Foreskin fibroblast (primary cell): ENCODE measurements at places on chromosomes 2 and 18.

- no peak for DNase-seq
Observed at GRCh38 chr2:236507393-236508085, 62.1 kb upstream of the ACKR3 start.

- DNase-seq = no peak
Observed at GRCh38 chr2:178391701-178392100, 59.3 kb downstream of the PRKRA start.

- no peak for DNase-seq
Observed at GRCh38 chr2:238158509-238159070, at the start of gene ERFE. Gene ERFE (plus strand): TSS chr2:238158970. CDS start chr2:238159008, 38 bp downstream.

DNA sequence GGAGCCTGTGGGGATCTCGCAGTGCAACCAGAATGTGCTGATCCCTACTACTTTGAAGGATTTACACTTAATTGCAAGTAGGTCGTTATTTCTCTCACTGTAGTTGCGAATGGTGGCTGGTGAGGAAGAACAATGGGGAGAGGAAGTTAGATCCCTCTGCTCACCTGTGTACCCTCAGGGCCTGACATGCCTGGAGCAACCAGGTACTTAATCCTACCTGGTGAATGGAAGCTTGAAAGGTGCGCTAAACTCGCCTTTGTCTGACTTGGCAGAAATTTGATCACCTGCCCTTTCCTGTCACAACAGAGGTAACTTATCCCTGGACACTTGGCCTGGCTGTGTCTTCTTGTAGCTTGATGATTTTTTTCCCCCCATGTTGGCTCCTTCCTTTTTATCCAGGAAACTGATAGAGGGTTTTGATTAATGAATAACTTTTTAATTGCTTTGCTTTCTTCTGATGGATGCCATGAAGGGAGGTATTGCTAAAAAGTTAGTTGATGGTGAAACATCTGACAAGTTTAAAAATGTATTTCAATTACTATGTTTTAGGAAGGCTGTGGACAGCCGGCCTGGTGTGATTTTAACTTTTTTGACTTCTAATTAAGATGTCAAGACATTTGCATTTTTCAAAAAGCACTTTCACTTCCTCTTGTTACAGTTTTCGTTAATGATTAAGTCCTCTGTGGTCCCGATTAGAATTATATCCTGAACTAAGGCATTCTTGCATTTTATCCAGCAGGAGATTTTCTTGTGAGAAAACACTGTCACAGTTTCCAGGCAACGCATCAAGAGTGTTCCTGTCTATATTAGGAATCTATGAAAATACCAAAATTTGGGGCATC lies 9.2 kb downstream of the SGPP2 start:
- no peak for DNase-seq

GRCh38 chr18:31447530-31448191 lies at the start of gene DSG3:
Gene DSG3 (plus strand): TSS chr18:31447741. CDS start chr18:31447878, 137 bp downstream.
- no peak for DNase-seq

DNA sequence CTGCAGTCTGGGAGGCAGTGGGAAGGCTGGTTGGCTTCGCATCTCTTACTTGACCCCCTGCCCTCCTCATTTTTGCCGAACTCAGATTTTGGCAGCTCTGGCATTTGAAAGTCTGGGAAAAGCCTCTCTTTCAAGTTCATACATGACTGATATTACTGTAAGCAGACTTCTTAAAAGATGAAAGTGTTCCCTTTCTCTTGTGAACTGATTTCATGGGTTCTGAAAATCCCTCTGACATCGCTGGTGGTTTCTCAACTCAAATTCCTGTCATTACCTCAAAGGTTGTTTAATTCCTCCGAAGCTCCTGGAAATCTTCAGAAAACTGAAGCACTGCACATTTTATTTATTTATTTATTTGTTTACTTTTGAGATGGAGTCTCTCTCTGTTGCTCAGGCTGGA lies 16.9 kb upstream of the SLC38A11 start:
- DNase-seq = no peak

- no peak for DNase-seq
Observed at GRCh38 chr2:96831679-96832078, 12.1 kb downstream of the ANKRD23 start.

DNA sequence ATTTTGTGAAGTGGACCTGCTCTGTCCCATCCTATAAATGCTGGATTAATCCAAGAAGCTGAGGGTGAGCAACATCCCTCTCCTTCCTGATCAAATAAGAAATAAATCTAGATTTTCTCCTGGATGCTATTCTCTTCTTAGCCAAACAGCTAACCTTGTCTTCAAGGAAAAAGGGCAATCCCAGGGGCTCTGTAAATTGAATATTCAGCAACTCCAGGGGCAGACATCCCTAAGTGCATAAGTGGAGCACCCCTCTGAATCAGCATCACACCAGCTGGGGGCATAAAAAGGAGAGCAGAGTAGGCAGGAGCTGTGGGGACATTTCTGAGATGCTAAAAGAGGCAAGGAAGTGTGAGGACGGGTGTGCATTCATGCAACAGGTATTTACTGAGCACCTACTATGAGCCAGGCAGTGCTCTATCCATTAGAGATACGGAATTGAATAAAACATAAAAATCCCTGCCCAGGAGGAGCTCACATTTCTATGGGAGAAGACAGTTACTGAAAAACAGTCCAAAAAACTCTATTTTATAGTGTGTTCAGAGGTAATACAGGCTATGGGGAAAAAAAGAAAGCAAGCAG lies 2.8 kb upstream of the STEAP3 start:
- no peak for DNase-seq

GRCh38 chr2:84823788-84824187 lies 57.1 kb downstream of the TRABD2A start:
- DNase-seq = no peak

DNA sequence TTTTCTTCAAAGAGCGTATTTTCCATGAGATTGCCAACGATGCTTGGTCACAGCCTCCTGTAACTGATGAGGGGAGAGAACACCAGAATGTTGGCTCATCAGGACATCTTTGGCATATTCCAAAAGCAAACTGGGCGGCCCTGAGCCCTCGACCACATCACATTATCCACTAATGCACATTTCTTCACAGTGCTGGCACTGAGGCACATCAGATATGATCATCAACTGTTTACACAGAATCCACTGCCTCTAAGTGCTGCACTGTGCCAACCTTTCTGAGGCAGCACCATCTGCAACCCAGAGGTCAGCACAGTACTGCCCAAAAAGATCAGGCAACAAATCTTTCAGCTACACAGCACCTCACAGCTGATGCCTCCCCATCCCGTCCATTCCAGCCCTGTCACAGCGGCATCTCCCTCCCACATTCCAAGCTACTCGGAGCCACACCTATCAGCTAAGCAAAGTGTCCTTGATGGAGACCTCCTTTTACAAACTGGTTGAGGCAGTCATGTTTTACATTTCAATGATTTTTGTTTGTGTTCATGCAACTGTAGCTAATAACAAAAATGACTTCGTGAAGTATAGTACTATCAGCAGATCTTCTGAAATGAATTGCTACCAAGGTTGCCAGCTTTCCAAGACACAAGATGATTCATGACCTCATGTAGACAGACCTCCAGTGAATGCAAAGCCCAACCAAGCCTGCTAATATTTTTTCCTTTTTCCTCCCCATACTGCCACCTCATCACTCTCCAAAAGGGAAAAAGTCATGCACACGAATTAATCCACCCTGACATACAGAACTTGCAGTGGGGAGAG lies 32.3 kb downstream of the MYO5B start:
- no peak for DNase-seq

DNA sequence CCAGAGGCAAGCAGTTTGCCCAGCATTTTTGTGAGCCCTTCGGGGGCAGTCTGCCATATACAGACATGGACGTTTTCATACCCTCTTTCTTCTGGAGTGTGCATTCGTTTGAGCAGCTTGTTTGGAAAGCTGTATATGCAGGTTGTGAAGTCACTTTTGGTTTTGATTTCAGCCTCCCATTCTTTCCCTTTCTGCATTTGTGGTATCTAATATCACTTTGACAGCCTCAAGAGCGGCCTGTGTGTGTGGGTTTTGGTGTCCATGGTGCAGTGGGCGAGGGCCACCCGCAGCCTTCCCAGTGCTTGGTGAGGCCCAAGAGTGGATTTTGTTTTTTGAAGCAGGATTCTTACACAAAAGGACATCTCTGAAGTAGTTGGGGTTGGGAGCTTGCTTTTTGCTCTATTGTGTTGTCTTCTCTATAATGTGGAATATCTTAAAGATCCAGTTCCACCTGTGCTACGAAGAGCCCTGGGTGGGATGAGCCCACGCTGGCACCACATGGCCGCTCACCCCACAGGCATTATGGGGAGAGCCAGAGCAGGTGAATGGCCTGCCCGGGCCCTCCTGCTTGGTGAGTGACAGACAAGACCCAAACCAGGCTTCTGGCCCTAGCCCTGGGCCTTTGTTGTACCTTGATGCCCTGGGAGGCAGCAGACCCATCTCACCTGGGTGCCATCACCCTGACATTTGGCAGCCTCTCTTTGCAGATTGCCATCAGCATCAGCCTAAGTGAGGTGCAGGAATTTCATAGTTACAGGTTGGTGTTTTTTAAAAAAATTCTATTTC lies 29.5 kb downstream of the INPP4A start:
- DNase-seq = no peak

DNA sequence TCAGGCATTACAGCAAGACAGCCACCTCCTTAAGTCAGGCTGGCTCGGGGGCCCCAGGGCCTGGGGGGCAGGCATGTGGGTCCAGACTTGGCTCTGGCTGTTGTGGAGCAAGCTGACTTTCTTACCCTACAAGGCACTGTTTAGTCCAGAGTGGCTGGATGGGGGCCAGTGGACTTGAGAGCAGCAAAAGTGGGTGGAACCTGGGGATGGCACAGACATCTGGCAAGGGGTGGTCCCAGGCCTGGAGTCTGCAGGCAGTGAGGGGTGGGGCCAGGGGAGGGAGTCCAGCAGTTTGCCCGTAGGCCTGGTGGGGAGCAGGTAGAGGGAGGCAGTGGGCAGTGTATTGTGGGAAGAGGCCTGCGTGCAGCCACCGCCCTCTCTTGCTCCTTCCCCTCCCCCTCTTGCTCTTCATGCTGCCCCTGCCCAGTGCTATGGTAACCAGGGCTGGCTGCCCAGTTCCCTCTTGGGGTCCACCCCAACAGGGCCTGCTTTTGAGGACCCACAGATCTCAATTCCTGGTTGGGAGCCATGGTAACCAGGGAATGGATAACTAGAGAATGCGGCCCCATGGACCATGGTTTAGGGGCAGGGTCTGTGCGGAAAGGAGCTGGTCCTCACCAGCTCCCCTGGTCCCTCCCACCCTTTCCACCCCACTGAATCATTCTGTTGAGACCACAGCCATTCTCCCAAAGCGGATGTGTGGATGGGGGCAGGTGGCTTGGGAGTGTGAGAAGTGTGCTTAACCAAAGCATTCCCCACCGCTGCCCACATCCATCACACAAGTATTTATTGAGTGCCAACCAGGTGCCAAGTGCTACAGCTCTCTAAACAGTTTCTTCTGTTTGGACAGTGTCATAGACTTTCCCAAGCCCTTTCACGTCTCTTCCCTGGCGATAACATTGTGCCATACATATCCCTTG lies 19.3 kb downstream of the SPEG start:
- DNase-seq = peak; percentile 95

DNA sequence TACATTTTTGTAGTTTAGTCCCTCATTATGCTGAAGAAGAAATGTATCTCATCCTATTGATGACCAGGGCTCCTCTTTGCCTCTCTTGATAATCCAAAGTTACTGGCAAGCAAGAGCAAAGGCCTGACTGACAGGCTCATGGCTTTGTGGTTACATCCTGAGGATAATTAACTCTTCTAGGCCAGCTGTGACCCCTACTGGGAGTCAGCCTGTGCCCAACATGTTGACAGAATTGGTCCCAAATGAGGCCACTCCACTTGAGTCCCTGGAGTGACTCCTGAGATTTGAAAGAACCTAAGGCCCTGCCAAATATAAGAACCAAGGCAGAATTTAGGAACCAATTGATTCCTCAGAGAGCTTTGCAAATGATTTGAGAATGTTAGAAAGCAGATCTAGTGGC lies 973.8 kb upstream of the CELF4 start:
- no peak for DNase-seq

DNA sequence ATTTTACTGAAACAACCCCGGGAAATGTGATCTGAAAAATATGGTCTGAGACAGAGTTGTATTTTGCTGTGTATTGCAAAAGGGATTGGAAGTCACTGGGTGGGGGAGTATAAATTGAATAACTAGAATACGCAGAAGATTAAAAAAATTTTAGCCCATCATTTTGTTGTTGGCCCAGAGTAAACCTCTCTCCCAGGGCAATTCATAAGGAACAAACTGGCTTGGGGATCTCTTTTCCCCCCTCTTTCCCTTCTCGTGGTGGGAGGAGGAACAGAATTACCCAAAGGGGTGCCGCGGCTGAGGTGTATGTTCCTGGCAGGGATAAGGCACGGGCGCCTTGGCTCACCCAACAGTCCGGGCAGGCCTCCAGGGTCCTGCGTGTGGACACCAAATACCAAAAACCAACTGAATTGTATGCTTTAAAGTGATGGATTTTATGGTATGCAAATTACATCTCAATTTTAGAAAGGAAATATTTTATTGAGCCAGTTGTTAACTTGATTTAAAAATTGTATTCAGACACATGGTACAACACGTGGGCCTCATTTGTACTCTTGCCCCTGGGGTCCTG lies 121.2 kb upstream of the SPRED2 start:
- no peak for DNase-seq

- no peak for DNase-seq
Observed at GRCh38 chr18:6606411-6607085, 123.0 kb upstream of the ARHGAP28 start.

- DNase-seq = no peak
Observed at GRCh38 chr2:31660812-31661335, 80.1 kb upstream of the SRD5A2 start.

- DNase-seq = no peak
Observed at GRCh38 chr2:200448455-200448854, 61.4 kb downstream of the KCTD18 start.

- no peak for DNase-seq
Observed at GRCh38 chr2:17257189-17257909, 260.9 kb downstream of the RAD51AP2 start.

GRCh38 chr18:63367053-63367953 lies at the start of gene KDSR:
Gene KDSR (minus strand): TSS chr18:63367206. CDS start chr18:63367118, 88 bp downstream.
- DNase-seq = peak; percentile 99

DNA sequence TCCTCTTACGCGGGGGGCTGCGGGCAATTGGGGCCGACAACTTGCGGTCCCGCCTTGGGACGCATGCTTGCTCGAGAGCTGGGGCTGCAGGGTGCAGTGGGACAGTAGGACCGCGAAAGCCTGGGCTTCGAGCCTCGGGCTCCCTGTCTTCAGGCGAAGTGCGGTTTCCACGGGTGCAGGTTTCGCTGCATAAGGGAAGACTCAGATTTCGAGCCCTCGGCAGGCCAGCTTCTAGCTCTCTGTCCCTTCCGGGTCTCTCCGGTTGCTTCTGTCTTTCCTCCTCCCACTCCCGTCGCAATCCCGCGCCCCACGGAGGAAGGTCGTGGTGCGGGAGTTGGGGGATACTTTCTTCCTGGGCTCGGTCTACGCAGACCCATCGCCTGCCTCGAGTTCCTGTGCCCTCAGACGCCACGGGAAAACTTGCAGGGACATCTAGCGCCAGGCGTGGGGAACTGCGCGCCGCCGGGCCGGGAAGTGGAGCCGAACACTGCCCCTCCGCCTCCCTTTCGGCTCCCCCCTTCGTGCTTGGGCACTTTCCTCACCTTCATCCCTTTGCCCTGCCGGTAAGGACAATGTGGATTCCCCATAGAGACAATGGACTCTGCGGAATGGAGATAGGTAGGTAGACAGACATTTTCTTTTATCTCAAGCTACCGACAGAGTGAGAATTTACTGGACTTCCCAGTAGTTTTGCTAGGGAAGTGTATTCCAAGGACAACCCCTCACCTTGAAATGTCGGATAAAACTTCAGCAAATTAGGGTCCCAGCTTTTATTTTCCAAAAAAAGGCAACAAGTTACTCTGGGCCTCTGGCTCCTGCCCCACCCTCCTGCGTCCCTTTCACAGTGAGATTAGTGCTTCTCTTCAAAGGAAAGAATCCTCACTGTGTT lies 4.2 kb upstream of the HOXD13 start:
- peak; percentile 43 for DNase-seq

GRCh38 chr2:149042881-149043280 lies 4.4 kb downstream of the LYPD6B start:
- DNase-seq = no peak
